ENCODE measurements at places on chromosomes 13 and 19.

DNA sequence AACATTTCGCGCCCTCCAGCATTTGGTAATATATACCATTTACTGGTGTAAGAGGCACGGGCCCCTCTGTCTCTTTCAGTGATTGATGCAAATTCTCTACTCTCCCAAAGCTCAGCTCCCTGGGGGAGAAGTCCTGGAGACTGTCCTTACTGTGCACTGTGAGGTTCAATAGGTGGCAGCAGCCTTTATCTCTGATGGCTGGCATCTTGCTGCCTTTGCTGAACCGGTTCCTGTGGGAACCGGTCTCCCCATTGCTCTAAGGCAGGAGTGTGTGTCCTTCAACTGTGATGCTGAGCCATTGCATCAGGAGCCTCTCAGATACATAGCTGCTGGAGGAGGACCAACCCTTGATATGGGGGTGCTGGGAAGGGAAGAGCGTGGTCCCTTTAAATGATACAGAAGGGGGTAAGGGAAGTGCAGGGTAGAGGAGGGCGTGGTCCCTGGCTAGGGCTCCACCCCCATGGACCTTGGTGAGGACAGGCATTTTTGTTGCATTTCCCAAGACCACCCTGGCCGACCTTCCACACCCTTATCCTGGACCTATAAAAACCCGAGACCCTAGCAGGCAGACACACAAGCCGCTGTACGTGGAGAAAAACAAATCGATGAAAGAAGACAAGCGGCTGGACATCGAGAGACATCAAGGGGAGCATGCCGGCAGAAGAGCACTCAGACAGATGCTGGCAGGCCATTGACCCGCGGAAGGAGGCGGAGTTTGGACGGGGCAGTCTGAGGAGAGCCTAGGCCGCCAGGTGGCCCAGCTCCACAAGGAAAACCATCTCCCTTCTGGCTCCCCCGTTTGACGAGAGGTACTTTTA lies 41.1 kb upstream of the GTF3A start:
- no peak for DNase-seq

DNA sequence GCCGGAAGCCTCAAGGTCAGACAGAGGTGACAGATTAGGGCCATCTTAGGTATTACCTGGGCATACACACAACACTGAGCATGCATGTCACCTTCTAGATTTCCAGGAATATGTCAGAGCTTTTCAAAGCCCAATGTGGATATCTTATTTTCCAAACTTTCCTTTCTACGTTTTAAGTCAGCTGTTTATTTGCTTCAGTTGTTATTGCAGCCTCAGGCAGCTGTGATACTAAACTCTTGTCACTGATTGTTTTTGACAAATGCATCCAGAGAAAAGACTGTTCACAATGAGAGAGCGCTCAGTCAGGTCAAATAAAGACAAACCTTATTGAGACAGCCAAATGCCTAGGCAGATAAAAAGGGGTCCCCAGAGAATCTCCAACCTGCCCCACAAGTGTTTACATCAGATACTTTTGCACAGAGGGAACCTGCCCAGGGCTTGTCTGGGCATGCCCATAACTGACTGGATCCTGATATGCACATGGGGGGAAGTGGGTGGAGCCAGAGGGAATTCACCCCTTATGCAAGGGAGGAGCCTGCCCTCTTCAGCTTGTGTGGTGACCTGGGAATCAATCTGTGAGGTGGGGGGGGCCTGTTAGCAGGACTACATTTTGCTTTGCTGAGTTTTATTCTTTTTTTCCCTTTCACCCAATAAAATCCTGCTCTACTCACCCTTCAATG lies 28.5 kb downstream of the MED4 start:
- DNase-seq: peak; percentile 35

- no peak for DNase-seq
These were observed 21.1 kb upstream of the CCDC97 start for GRCh38 chr19:41288673-41289530.

- peak; percentile 74 for DNase-seq
These were observed 776.9 kb downstream of the GPC5 start for GRCh38 chr13:92175330-92175729.

GRCh38 chr19:2680808-2681207 lies 21.7 kb downstream of the GNG7 start:
- no peak for DNase-seq

Measured in MM.1S (cell line).